Activated CD8-positive, alpha-beta T cell treated with anti-CD3 and anti-CD28 coated beads for 36 hours (primary cell): ENCODE measurements at places on chromosomes 4 and X.

GRCh38 chrX:46941341-46941740 lies 29.1 kb downstream of the JADE3 start:
- no peak for DNase-seq

GRCh38 chr4:129326571-129327460 lies 230.9 kb downstream of the C4orf33 start:
- DNase-seq: no peak

GRCh38 chr4:36281384-36282106 lies at the start of gene DTHD1:
Gene DTHD1, plus strand, starts transcription at chr4:36281616. Its CDS starts 143 bp downstream, at chr4:36281759.
- DNase-seq: peak; percentile 63

GRCh38 chr4:110088670-110089069 lies 109.7 kb downstream of the ELOVL6 start:
- peak; percentile 61 for DNase-seq
